ENCODE measurements at places on chromosomes 4 and X.

DNA sequence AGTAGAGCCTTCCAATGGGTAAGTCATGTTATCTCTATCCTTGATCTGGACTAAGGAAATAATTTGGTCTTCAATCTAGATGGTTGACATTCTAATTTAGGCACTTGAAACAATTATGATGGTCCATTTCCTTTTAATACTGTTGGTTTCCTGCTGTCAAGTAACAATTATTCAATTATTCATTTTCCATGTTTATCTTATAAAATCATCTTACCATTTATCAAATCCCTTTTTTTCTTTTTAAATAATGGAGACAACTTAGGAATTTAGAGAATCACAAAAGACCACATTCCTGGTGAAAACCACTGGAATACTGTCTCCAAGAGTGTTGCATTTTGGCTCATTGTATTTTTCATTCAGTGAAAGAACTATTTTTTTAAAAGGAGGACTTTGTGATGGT is 148.7 kb upstream of the CTSO start:
- DNase-seq: no peak

- peak; percentile 0 for DNase-seq
Observed at GRCh38 chr4:152155070-152155469, 380.8 kb downstream of the FBXW7 start.

DNA sequence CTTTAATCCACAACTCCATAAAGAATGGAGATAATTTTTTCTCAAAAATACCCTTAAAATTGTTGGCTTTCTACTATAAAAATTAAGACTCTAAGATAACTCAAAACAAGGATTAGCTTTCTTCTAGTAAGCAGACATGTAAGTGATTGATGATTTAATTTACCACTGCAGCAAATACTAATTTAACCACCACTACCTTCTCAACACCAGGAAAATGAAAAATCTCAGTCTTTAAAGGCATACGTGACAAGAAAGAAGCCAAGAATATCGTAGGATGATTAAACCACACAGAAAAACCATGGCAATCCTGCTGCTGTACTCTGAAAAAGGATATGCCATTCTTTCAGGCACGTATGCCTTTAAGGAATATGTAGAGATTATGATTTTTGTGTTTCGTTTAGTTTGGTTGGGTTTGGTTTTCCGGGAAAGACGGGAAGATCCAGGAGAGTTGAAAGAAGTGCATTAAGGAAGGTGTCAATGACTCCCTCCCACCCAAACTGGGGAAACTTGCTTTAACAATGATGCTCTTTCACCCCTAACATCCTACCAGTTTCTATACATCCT is 881 bp downstream of the LRCH2 start:
- DNase-seq: no peak

DNA sequence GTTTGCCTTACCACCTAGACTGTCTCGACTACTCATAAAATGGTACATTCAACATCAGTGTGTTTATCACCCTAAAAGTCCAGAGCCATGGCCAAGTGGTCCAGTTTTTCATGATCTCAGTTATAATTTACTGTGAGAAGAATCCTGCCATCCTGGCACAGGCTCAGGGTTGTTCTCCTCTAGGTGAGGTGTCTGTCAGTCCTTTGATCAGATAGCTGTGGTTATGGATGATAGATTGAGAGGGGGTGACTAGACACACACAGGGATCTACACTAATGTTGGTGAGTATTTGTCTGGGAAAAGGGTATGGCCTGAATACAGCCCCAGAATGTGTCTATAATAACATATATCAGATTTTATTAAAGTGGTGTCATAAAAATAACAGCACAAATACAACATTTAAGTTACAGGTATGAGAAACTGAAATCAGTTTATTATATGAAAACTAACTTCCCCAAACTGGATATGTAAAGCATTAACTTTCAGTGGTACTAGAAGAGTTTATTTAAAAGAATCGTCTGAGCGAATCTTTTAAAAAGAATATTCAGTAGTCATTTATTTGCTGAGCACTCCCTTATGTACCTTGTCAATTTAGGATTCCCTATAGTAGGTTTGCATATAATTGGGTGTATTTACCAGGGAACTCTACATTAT is 93.3 kb downstream of the STIM2 start:
- no peak for DNase-seq

GRCh38 chr4:13920111-13920875 is 292.8 kb upstream of the BOD1L1 start:
- DNase-seq: no peak

DNA sequence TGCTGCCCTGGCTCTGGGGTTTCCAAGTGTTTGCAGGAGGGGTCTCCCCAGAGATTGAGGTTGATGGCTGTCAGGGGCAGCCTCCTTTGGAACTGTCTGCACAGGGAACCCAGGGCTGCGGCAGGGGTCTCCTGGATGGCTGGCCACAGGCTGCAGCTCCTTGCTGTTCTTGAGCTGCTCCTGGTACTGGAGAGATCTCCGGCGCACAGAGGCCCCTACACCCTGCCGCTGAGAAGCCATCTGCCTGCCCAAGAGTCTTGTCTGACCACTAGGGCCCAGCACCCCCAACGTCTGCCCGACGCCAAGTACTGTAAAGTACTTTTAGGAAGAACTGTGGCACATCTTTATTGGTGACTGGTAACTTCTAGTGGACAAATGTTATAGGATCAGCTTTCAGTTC is 13.5 kb downstream of the STIM2 start:
- no peak for DNase-seq

- DNase-seq: no peak
Observed at GRCh38 chr4:82988323-82988832, 22.2 kb downstream of the LIN54 start.

- DNase-seq: no peak
Observed at GRCh38 chr4:137253949-137254348, 278.3 kb downstream of the PCDH18 start.

DNA sequence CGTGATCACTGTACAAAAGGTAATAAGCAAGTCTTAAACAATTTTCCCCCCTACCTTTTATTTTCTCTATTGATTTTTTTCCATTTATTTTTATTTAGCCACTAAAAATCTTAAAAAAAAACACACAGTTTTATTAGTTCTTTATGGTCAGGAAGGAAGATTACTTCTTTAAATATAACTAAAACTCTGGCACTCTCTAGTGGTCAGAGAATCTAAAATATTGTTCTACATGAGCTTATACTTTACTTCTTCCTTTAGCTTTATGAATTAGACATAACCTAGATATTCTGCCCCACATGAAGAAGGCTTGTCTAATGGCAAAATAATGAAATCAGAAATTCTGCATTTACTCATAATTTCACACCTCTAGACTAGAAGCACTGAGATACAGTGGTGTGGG is 135.2 kb downstream of the PDE5A start:
- DNase-seq: no peak

DNA sequence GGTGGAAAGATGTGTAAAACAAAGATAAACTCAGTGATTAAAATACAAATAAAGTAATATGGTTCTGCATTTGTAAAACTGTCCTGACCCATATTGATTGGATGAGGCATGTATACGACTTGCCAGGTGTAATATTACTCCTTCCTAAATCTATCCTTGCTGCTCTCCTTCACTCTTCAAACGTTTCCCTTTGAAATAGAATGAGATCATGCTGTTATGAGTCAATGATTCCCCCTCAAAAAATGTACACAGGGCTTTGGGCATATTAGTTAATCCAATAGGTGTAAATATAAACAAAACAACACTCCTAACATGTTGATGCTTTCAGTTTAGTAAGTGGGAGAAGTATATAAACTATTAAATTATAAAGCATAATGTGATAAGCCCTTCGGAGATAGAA is 117.4 kb upstream of the GPM6A start:
- DNase-seq: no peak

DNA sequence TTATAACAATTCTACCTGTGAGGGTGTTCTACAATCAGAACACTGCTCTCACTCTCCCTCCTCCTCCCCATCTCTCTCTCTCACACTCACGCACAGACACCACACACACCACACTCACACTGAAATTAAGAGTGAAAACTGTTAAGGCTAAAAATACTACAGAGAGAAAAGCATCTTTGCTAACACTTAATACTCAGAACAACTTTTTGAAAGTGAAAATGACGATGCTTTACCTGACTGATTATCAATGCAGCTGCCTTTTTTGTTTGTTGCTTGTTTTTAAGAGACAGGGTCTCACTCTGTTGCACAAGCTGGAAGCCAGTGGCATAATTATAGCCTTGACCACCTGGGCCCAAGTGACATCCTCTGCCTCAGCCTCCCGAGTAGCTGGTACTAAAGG is 222.4 kb downstream of the APBB2 start:
- DNase-seq: no peak

- no peak for DNase-seq
Observed at GRCh38 chr4:2277956-2278355, 16.0 kb upstream of the MXD4 start.

DNA sequence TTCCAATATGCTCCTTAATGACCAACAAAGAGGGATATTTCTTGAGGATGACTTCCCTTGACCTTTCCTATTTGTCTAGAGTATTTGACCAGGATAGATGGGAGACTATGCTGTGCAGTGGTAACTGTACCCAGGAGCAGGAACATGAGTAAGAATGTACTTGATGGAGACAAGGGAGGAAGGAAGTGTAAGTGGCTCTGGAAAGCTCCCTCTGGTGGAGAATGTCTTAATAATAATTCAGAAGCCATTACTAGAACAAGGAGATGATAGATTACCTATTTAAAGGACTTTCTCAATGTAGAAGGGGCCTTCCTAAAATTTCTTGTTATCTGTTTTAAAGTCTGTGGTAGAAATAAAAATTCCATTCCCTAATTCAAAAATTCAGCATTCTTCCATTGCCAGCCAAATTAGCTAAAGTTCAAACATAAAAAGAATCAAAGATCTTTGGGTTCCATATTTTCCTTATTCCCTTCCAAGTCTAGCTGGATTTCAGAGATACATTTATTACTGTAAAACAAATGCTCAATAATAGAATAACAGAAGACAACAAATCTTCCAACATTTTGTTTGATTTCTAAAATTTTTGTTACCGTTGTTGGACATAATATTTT is 83.8 kb downstream of the GRID2 start:
- DNase-seq: no peak

DNA sequence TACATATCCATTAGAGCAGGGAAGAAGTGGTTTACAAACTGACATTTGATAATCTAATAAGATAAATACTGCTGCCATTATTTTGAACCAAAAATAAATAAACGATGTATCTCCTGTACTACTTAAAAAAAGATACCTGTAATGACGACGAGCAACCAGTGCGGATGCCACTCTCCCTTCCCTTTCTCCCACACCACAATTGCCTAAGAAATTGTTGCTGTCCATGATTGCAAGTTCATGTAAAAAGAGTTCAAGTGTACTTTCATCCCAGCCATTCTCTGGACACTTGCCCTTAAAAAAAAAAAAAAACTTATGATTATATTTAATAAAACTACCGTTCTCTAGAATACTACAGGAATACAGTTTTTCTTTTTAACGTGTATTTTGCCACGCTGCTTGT is 1.4 kb downstream of the SEPSECS start:
- DNase-seq: no peak

GRCh38 chrX:19909761-19910160 is 22.4 kb upstream of the SH3KBP1 start:
- no peak for DNase-seq

- no peak for DNase-seq
Observed at GRCh38 chr4:143711543-143712154, 11.2 kb upstream of the FREM3 start.

- DNase-seq: peak; percentile 56
Observed at GRCh38 chr4:123599920-123600810, 203.6 kb downstream of the SPRY1 start.

GRCh38 chr4:5588046-5588445 is 120.3 kb downstream of the EVC2 start:
- DNase-seq: no peak

- DNase-seq: no peak
Observed at GRCh38 chr4:6123976-6124375, 76.4 kb downstream of the JAKMIP1 start.

DNA sequence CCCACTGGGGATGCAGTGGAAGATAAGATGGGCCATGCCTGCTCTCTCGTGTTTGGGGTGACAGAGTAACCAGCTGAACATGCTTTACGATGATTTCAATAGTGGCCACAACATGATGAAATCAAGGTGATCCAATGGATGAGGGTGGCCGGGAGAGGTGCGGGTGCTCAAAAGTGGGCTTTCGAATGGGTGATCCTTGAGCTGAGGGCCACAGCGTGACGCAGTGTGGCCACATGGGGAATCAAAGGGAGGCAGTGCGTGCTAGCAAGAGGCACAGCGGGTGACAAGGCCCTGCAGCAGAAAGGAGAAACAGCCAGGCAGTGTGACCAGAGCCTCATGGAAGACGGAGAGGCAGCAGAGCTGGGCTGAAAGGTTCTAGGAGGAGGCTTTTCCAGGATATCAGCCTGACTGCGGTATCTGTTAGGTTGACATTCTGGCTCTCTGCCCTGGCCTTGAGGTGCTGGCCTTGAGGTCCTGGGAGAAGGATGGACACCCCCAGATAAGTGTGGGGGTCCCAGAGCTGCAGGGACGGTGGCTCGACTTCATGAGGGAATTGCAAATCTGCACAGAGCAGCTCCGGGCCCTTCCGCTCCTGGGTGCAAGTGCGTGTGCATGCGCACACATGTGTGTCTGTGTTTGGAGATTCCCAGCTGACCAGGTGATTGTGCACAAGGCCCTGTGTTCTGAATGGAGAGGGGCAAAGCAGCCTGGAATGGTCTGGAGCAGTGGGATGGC is 38.0 kb upstream of the GPR78 start:
- DNase-seq: no peak

DNA sequence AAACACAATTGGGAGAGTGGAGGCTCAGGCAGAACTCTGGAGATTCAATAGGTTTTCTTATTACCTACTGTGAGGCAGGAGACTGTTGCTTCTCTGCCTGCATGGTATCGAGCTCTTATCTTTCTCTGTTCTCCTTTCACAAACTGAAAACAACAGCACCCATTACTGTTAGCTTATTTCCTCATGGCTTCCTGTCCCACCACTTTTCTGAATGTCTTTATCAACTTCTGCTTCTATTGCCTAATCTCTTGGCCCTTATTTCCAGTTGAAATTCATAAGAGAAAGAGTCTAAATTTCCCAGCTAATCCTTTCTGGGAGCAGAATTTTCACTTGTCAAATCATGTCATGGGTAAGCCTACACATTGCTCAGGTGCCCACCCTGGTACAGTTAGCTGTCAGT is 46.8 kb upstream of the NDST3 start:
- DNase-seq: no peak

GRCh38 chrX:150081076-150081475 is 142.8 kb upstream of the EOLA2 start:
- DNase-seq: no peak

GRCh38 chrX:45747905-45748304 is 547.2 kb upstream of the DIPK2B start:
- no peak for DNase-seq

DNA sequence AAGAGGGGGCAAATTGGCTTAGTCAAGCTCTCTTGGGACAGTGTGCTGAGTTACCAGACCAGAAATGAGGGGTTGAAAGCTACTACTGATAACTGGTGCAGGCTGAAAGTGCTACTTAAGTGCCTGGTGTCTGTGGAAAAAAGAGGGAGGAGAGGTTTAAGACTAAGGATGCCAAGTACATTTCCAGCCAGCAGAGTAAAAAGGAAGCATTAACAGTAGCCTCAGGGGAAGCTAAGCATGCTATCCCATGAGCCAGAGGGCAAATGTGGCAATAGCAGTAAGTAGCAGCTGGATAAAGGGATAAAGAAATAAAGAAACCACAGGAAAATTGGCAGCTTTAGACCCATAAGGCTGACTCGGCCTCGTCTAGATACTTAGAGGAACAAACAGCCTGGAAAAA is 196.3 kb upstream of the MAB21L2 start:
- no peak for DNase-seq

Measured in NK-92 treated with Interleukin-12 subunit alpha and Interleukin-12 subunit beta, amount 100 ng/mL, for 24 hours (cell line).